CD4-positive, alpha-beta T cell treated with Interleukin-2 at 100 ng/mL for 4 hours (primary cell): ENCODE measurements at places on chromosomes 6 and 20.
A peak's percentile ranks its signal among the peaks of the same experiment; 100 is the strongest.

GRCh38 chr6:39917329-39917728 lies 16.9 kb downstream of the MOCS1 start:
- no peak for DNase-seq

DNA sequence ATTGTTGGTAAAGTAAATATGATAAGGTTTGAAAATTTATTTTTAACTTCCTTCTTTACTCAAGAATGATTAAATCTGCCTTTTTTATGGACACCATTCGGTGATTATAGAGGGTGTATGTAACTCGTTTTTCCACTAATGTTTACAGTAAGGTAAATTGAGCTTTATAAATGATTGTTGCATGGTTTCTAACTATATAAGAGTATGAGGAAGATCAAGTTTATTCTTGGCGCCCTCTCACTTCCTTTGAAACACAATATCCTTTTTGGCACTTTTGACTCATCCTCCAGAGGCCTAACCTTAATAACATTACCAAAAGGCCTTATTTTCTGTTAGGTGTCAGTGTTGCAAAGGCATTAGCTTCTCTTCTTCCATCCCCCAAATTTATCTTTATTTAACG lies 41.8 kb upstream of the MTRF1L start:
- no peak for DNase-seq

DNA sequence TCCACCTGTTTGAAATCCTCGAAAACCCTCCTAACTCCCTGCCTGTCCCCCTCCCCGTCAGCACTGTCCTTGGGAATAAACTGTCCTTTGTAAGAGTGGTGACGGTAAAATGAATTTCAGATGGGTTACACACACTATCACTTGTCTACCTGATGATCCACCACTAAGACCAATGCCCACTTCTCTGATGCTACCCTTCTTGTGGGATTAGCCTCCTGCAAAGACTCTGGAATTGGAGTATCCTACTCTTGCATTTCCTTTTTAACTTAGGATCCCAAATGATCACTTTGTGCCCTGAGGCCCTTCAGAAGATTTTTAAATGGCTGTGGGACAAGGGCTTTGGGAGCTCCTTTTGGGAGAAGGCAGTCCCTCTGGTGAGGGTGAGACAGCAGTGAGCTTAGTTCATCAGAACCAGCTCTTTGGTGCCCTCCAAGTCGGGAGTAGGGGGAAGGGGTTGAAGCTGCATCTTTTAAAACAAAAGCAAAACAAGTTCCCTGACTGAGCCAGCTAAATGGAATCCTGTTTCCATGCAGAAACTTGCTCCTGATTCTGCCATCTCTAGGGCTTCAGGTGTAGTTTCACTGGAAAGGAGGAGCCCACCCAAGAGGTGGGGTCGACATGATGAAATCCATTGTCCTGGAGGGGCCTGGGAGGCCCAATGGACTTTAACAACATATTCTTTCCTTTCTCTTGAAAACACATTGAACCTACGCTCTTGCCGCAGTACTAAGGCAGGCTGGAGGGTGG lies 86.5 kb downstream of the ASXL1 start:
- DNase-seq = no peak

GRCh38 chr20:438571-439469 lies 23.5 kb downstream of the TBC1D20 start:
- peak; percentile 63 for DNase-seq

DNA sequence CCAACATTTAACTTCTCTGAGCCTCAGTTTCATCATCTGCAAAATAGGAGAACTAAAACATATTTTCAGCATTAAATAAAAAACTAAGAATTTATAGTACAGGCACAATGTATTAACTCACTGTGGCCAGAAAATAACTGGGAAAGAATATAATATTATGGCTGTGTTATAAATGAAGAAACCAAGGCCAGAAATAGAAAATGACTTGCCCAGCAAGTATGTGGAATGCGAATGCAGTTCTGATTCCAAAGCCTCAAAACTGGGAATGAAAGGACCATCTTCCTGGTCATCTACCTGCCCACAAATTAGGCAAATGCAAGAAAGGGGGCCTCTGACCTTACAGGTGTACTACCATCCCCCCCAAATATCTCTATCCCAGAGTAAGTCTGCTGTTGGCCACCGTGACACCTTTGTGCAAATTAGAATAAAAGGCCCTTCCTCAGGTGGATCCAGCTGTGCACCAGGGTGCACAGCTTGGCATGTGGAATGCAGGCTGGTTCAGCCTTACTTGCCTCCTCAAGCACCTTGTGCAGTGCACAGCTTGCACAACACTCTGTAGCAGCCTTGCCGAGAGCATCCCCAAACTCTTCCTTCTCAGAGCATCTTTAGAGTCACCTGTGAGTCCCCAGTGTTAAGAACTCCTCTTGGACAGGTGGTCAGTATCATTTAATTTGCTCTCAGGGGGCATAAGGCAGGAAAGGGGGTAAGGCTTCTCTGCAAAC lies 4.4 kb downstream of the SLC13A3 start:
- DNase-seq = no peak

DNA sequence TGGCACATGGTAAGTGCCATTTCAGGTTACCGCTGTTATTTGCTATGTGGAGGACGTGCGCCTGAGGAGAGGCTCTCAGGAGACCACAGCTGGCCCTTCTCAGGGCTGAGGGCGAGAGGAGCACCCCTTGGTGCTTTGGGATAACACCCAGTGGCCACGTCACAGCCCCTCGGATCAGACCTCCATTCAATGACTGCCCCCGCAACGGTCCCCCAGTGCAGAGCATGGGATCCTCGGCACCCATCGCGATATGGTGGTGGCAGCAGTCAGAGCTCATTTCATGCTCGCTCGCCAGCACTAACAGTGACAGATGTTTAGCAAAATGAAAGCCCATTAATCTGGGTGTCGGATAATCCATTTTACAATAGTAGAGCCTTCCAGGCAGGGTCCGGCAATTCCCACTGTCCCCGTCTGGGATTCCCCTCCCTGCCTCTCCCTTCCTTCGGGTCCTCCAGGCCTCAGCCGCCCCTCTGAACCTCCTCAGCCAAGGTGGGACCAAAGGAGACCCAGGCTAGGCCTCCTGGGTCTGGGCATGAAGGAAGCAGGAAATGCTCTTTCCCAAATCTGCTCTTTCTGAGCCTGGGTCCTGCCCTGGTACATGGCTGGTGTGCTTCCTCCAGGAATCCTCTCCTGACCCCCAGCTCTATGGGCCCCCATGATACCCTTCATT lies 117.1 kb downstream of the GRM4 start:
- DNase-seq = no peak

GRCh38 chr6:8608737-8609136 lies 173.4 kb upstream of the SLC35B3 start:
- DNase-seq = no peak

DNA sequence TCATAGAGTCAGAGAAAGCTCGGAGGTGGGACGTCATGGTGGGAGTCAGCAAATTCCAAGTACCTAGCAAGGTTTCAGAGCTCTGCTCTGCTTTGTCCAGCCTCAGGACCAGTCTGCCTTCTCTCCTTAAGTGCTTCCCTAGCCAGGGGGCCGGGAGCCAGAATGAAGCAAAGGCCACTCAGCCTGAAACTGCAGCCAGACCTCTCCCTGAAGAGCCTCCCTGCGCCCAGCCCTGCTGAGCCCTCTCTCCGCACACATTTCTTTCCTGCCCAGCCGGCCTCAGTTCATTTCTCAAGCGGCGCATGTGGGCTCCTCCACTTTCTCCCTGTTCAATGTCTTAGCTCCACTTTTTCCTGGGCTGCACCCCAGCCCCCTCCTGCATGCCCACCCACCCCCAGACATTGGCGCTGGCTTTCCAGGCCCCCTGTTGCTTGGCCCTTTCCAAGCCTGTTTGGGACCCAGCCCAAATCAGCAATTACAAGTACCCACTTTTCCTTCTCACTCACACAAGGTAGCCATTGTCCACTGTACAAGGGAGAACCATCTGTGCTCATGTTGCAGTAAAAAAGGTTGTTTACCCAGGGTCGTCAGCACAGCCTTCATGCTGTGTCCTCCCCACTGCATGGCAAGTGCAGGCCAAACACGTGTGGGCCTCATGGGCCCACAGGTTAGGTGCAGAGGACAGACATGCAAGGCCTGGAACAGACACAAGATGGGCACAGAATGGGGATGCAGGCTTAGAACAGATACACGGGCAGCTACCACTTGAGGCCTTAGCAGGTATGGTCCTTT lies 147.1 kb downstream of the MRPL14 start:
- DNase-seq = no peak

- DNase-seq = no peak
Observed at GRCh38 chr6:89410231-89410761, 1.8 kb downstream of the RRAGD start.

- DNase-seq = no peak
Observed at GRCh38 chr20:63098195-63098810, 91.5 kb upstream of the BHLHE23 start.

- no peak for DNase-seq
Observed at GRCh38 chr6:150069706-150070105, 785 bp upstream of the ULBP3 start.
